ENCODE measurements at places on chromosomes 1 and 21. TPM values are rescaled to one million over a fixed set of nuclear protein-coding genes. Genes with fewer than 3 reads are reported as not detected.
A peak's percentile ranks its signal among the peaks of the same experiment; 100 is the strongest.

MAGOH gene
- 109 TPM for polyA plus RNA-seq

DNA sequence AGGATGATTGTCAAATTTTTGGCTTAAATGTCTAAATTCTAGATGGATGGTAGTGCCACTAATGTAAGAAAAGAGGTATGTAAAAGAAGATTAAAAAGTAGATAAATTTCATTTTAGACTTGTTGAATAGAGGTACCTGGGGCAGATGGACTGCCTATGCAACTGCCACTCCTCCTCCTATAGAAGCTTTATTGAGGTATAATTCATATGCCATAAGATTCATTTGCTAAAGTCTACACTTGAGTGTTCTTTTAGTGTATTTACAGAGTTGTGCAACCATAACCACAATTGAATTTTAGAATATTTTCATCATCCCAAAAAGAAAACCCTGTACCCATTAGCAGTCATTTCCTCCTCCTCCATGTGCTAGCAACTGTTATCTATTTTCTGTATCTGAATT is 70.6 kb downstream of the FNBP1L start:
- no peak overlapping the region for H3K4me3 ChIP-seq
- no peaks in the 10 kb centered on the region for H3K36me3 ChIP-seq
- no peak for DNase-seq
- H3K27me3 ChIP-seq: peaks cover 3% of the 10 kb centered on the region
- no peaks in the 10 kb centered on the region for H3K4me1 ChIP-seq

- no peaks in the 10 kb centered on the region for H3K36me3 ChIP-seq
- H3K4me3 ChIP-seq: peak overlapping the region; percentile 65
- H3K27me3 ChIP-seq: peaks cover 18% of the 10 kb centered on the region
- H3K27ac ChIP-seq: peak overlapping the region; percentile 78
- no peak for DNase-seq
- peaks cover 100% of the 10 kb centered on the region for H3K4me1 ChIP-seq
Observed at GRCh38 chr1:64933296-64934070, 32.9 kb downstream of the JAK1 start.

TNNI3K gene
- polyA plus RNA-seq: not detected

DNA sequence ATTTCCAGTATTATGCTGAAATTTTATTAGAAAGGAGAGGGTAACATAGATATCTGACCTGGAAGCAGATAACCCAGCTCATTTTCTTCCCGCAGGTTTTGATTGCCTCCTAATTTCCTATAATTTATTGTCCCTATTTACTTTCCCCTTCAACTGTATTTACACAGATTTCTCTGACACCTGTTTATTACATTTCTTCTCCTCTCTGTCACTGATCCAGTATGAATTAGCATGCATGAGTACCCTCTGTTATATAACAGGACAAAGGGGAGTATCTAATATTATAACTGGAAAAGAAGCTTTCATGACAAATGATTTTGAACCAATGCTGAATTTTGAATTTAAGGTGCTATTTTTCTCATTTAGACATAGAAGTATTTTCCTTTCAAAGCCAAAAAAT is 37.4 kb downstream of the DENND1B start:
- H3K4me3 ChIP-seq: no peak overlapping the region
- H3K36me3 ChIP-seq: peaks cover 3% of the 10 kb centered on the region
- H3K27ac ChIP-seq: no peak overlapping the region
- peaks cover 53% of the 10 kb centered on the region for H3K4me1 ChIP-seq
- no peaks in the 10 kb centered on the region for H3K27me3 ChIP-seq
- DNase-seq: no peak

DIO1 gene
- not detected for polyA plus RNA-seq

DNA sequence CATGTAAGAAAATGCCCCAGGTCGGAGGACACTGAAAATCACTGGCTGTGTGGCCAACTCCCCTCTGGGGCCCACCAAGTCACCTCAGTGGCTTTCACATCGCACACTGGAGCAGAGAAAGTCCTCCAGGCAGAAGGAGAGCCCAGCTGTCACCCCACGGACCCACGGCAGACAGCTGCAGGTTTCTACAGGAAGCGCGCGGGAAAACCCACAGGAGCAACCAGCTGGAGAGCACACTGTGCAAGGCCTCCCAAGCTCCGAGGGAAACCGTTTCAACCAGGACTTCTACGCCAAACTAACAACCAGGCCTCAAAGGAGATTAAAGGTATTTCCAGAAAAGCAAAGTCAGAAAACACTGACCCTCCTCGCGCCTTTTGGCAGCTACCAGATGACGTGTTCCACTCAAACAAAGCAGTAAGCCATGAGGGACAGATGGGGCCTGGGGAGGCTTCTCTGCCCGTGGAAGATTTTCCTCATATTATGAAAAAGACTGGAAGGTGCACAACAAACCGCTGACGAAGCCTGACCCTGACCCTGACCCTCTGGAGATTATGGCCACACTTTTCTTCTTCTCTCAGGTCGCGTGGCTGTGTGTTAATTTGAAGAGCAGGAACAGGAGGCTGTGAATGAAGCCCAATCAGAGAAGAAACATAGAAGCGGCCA is 21.0 kb downstream of the WDR4 start:
- peaks cover 16% of the 10 kb centered on the region for H3K36me3 ChIP-seq
- H3K27ac ChIP-seq: no peak overlapping the region
- no peak for DNase-seq
- peaks cover 5% of the 10 kb centered on the region for H3K4me1 ChIP-seq
- no peak overlapping the region for H3K4me3 ChIP-seq

All from immature natural killer cell (primary cell).